ENCODE measurements at places on chromosomes 5 and 9. TPM values are rescaled to one million over a fixed set of nuclear protein-coding genes. Genes with fewer than 3 reads are reported as not detected.

KIF24 gene
- 0.29 TPM for polyA plus RNA-seq

SCGB3A2 gene
- not detected for polyA plus RNA-seq

FCN1 gene
- 1.7 TPM for polyA plus RNA-seq

FBP2 gene
- not detected for polyA plus RNA-seq

CMBL gene
- 25.6 TPM for polyA plus RNA-seq

NIPAL4 gene
- 0.02 TPM for polyA plus RNA-seq

GOLGA2 gene
- 118 TPM for polyA plus RNA-seq

SLC6A3 gene
- polyA plus RNA-seq, result 0.06 TPM

C9orf72 gene
- 10.3 TPM for polyA plus RNA-seq

PCDH12 gene
- polyA plus RNA-seq, result 0.89 TPM

PFN3 gene
- polyA plus RNA-seq, result not detected

ERAP2 gene
- 4.0 TPM for polyA plus RNA-seq

ASS1 gene
- 700 TPM for polyA plus RNA-seq

UBE2QL1 gene
- polyA plus RNA-seq, result 0.54 TPM

CDC25C gene
- polyA plus RNA-seq, result 0.03 TPM

FBXW11 gene
- polyA plus RNA-seq, result 12.4 TPM

SERF1A gene
- polyA plus RNA-seq, result 1.5 TPM

FGF1 gene
- 0.75 TPM for polyA plus RNA-seq

PLAC8L1 gene
- 0.12 TPM for polyA plus RNA-seq

HSPB3 gene
- 0.45 TPM for polyA plus RNA-seq

DIMT1 gene
- polyA plus RNA-seq, result 17.0 TPM

PDE6A gene
- polyA plus RNA-seq, result not detected

AK3 gene
- 18.0 TPM for polyA plus RNA-seq

CDKN2A gene
- polyA plus RNA-seq, result 0.98 TPM

PDLIM4 gene
- 39.4 TPM for polyA plus RNA-seq

AFAP1L1 gene
- polyA plus RNA-seq, result 4.1 TPM

FAM151B gene
- 1.1 TPM for polyA plus RNA-seq

QRFP gene
- not detected for polyA plus RNA-seq

C5orf58 gene
- polyA plus RNA-seq, result not detected

SNCAIP gene
- polyA plus RNA-seq, result 0.36 TPM

LRRC19 gene
- not detected for polyA plus RNA-seq

ANKRD18B gene
- polyA plus RNA-seq, result not detected

ZNF367 gene
- 0.51 TPM for polyA plus RNA-seq

ZNF879 gene
- polyA plus RNA-seq, result 0.90 TPM
